ENCODE measurements at places on chromosomes 2 and 18.

- DNase-seq: no peak
These were observed 80.1 kb upstream of the SMAD7 start for GRCh38 chr18:49030692-49031443.

GRCh38 chr2:221590861-221591365 is 18.8 kb upstream of the EPHA4 start:
- DNase-seq: no peak

DNA sequence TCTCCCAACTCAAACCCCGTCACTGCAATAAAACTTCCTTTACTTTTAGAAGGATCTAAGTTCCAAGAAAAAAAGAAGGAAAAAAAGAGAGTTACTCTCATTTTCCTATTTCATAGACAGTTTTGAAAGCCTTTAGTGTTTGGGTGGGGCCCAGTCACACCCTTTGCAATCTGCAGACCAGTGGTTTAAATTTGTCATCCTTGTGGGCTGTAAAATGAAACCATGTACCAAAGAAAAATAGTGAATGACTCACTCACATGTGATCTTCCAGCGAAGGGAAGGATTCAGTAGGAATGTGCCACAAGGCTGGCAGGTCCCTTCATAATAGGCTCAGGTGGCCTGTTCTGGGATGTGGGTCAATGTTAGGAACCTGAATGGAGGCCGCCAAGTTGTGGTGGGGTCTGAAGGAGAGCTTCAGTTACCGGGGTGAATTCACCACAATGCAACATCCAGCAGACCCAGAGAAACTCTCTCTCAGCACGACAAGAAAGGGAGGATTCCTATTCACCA is 28.3 kb downstream of the ANXA4 start:
- DNase-seq: no peak

- no peak for DNase-seq
These were observed at the start of gene MAPK4 for GRCh38 chr18:50559752-50560680. Gene MAPK4 (plus strand): TSS chr18:50560087. CDS start chr18:50663959, 103,872 bp downstream.

GRCh38 chr2:12334412-12334966 is 382.2 kb upstream of the TRIB2 start:
- DNase-seq: no peak

GRCh38 chr2:119718501-119719260 is 39.7 kb downstream of the TMEM177 start:
- DNase-seq: no peak

DNA sequence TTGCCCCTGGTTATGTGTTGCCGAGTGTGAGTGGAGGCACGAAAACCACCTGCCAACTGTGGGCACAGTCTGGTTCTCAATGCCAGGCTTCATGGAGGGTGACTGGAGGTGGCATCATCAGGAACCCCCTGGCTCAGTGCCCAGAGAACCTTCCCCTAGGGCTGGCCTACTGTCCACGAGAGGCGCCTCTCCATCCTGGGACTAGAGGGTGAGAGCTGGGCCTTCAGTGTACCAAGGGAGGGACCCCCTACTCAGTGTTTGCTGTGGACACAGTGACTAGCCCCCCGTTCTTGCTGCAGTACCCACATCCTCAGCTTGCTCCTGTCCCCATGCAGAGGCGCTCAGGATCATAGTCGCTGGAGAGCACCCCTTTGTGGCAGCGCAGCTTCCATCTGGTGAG is 202.6 kb downstream of the HDAC4 start:
- DNase-seq: no peak

DNA sequence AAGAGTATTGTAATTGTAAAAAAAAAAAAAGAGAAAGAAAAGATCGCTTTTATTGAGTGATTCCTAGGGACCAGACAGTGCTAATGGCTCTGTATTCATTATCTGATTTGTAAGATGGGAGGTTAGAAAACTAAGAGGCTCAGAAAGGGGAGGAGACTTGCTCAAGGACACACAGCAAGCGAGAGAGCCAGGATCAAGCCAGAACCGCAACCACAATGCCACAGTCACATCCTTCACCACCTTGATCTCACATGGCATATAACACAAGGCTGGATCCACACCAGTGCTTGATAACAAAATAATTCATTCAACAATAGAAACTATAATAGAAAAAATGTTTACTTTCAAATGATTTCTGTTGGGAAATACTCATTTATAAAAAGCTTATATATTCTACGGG is 37.5 kb downstream of the TFCP2L1 start:
- DNase-seq: no peak

GRCh38 chr2:172323861-172324597 is 103.4 kb upstream of the ITGA6 start:
- no peak for DNase-seq

DNA sequence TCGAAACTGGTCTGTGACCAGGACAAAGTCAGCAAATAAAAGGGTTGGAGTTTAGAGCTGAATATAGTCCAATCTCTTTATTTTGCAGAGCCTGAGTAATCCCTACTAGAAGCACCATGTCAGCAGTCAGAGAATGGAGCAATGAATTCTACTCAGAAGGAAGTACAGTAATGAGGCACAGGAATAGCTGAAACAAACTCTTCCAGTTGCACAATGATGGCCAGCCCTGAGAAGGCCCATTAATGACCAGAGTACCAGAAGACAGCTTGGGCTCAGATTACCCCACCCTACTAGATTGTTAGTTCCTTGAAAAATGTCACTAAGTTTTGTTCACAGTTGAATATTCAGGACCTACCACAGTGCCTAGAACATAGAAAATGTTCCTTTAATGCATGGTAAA is 40.3 kb upstream of the SCG2 start:
- DNase-seq: no peak

DNA sequence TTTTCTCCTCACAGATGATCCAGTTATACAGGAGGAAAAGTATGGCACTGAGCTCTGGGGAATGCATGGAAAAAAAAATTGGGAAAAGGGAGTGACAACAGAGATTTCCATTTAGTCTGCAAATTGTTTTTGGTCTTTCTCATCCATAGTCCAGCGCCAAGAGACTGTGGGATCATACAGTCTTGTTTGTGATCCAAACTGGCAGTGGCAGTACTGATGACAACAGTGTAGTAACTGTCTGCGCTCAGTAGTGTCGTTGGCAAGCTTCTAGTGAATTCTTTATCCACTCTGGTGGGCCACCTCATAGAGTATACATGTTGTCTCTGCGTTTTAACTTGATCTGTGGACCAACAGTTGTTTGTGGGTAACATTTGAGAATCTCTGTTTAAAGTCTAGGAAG is 37.9 kb downstream of the GALNT1 start:
- no peak for DNase-seq

DNA sequence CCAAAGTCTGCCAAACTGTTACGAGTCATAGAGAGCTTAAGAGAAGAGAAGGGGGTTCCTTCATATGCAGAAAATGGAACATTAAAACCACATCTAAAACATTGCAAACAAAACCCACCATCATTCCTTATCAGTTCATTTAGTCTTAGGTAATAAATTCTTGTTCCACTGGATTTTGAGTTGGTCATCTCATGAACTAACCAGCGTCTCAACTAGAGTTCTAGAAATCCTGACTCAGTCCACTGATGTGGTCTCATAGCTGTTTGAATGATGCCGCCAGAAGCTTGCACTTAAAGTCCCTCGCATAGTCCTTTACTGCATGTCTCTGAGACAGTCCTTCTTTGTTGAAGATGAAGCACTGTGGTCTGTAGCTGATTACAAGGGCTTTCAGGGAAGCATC is 15.0 kb upstream of the CAB39 start:
- no peak for DNase-seq

GRCh38 chr18:39346916-39347315 is 1781.3 kb upstream of the CELF4 start:
- no peak for DNase-seq

GRCh38 chr2:164000176-164000575 is 264.4 kb upstream of the FIGN start:
- no peak for DNase-seq

DNA sequence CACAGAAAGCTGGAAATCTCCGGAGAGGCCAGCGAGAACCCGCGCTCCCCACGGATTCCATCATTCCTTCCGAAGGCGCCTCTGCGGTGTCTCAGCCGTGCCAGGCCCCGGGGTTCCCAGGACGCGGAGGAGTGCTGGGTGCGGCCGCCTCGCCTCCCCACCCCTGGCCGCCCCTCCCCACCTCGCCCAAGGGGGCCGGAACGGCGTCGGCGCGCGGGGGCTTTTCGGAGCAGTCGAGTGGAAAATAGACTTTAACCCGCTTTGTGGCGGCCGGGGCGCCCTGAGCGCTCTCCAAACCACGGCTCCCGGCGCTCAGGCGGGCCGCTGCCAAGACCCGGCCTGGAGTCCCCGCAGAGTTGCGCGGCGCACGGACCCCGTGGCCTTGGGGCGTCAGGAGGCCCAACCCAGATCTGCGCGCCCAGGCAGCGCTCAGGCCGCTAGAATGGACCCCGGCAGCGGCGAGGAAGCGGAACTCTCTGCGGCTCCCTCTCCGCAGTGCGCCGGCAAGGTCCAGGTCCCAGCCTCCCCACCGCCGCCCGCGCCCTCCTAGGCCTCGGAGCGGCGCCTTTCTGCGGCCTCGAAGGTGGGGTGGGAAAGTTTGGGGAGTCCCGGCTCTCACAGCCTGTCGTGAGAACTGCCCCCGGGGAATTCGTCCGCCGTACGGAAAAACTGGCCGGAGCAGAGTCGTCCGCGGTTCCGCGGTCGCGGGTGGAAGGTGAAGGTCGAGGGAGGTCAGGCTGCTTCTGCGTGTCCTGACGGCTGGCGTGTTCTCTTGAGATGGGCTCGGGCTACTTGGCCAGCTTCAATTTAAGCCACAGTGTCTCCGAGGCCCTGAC is 1.2 kb upstream of the EMX1 start:
- DNase-seq: no peak
